D341Med (cell line): ENCODE measurements at places on chromosomes 5 and 9.

DNA sequence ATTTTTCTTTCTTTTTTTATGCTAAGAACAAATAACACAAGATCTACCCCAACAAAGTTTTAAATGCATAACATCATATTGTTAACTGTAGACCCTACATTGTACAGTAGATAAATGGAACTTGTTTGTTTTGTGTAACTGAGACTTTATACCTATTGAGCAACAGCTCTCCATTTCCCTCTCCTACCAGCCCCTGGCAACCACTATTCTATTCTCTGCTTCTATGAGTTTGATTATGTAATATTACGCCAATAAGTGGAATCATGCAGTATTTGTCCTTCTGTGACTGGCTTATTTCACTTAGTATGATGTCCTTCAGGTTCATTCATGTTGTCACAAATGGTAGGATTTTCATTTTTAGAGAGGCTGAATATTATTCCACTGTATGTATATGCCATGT is 308.2 kb upstream of the PRR16 start:
- no peak for DNase-seq

DNA sequence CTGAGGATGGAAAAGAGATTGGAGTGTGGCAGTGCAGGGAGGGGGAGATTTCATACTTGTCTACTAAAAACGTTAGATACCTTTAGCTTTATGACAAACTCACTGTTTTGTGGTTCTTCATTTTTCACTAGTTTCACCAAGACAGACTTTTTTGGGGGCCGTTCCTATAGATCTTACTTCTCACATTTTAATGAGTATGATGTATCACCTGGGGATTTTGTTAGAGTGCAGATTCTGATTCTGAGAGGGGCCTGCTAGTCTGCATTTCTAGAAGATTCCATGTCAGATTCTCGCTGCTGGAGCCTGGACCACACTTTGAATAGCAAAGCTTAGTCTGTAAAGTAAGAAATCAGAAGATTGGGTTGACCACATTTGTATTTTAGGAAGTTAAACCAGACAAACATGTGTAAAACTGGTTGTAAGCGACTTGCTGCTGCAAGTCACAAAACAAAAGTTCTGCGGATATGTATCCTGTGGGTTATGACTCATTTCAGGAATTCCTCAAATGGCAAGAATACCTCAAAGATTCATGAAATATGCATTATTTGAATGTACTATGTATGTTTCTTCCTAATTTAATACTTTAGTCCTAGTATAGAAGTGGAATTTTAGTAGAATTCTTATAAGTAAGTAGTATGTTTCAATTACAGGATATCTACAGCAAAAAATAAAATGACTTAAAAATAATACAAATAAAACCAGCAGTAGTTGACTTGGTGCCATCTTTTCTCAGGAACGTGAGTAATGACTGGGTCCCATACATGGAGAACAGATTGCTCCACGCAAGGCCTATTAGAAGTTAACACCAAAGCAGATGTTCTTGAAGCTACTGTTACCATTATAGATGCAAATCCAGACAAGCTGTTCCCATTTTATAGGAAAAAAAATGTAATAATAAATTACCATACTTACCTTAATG is 27.8 kb downstream of the NFIL3 start:
- DNase-seq: no peak

GRCh38 chr9:36768677-36769076 is 196.0 kb downstream of the MELK start:
- no peak for DNase-seq

DNA sequence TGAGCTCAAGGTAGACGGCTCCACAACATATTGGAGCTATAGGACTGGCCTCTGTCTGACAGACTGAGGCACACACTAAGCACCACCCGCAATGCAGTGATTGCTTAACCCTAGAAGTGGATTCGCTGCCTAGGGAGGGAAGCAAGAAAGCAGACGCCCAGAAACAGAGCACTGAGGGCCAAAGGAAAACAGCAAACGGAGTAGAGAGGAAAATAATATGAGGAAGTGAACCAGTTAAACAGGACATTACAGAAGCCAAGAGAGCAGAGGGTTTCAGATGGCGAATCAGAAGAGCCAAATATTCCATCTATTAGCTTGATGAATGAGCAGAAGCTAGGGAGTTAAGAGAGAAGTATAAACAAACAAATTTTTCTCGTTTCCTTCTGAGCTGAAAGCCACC is 139.2 kb upstream of the LHFPL2 start:
- DNase-seq: no peak

GRCh38 chr5:34923694-34924461 is 5.5 kb upstream of the DNAJC21 start:
- no peak for DNase-seq

DNA sequence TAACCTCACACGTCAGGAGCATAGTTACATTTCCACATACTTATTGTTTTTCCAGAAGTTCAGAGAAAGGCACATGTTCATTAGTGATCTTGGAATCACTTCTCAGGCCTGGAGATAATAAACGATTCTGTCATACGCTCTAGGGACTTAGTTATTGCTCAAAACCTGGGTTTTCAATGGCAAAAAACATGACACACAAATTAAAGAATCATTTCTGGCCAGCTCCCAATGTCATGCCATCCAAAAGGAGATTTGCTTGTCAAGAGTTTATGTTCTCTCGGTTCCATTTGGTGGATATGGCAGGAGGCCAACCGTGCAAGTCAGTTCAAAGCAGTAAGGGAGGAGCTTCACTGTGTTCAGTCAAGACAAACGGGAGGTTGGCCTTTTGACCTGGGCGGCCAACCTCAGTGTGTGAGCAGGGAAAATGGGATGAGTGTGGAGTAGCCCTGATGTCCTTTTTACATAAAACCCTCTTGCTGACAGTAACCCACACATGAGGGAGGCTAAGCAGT is 123.4 kb downstream of the NXNL2 start:
- DNase-seq: no peak

- no peak for DNase-seq
Measured at GRCh38 chr9:12796601-12797000, 21.8 kb downstream of the LURAP1L start.

- DNase-seq: no peak
Measured at GRCh38 chr5:83426855-83427254, 44.7 kb upstream of the VCAN start.

- DNase-seq: no peak
Measured at GRCh38 chr9:99075246-99075912, 29.5 kb upstream of the TGFBR1 start.

DNA sequence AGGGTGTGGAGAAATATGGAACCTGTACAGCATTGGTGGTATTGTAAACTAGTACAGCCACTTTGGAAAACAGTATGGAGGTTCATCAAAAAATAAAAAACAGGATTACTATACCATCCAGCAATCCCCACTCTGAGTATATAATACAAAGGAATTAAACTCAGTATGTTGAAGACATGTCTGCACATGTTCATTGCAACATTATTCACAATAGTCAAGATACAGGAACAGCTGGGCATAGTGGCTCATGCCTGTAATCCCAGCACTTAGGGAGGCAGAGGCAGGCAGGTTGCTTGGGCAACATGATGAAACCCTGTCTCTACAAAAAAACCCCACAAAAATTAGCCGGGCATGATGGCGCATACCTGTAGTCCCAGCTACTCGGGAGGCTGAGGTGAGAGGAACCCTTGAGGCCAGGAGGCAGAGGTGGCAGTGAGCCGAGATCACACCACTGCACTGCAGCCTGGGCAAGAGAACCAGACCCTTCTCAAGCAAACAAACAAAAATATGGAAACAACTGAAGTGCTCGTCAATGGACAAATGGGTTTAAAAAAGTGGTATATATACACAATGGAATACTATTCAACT is 63.6 kb downstream of the TMEM174 start:
- DNase-seq: no peak

GRCh38 chr5:11420969-11421368 is 483.3 kb downstream of the CTNND2 start:
- no peak for DNase-seq

DNA sequence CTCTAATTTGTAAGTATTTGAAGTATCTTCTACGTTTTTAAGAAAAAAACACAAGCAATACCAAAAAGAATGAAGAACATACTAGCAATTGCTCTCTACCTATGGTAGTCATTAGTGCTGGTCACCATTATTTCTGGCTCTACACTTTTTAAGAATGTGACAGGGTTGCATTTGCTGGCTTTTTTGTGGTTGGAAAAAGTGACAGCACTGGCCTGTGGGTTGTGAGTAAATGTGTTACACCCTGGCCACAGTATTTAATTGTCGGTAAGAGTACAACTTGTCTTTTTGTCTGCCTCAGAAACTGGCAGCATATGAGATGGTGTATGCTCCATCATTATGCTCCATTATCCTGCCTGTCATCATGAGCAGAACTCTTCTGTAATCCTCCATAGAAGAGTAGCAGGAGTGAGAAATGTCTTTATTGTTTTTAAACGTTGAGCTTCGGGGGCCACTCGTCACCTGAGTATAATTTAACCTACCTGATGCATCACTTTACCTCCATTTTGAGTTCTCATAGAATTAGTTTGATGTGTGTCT is 449.8 kb downstream of the ISL1 start:
- DNase-seq: no peak

DNA sequence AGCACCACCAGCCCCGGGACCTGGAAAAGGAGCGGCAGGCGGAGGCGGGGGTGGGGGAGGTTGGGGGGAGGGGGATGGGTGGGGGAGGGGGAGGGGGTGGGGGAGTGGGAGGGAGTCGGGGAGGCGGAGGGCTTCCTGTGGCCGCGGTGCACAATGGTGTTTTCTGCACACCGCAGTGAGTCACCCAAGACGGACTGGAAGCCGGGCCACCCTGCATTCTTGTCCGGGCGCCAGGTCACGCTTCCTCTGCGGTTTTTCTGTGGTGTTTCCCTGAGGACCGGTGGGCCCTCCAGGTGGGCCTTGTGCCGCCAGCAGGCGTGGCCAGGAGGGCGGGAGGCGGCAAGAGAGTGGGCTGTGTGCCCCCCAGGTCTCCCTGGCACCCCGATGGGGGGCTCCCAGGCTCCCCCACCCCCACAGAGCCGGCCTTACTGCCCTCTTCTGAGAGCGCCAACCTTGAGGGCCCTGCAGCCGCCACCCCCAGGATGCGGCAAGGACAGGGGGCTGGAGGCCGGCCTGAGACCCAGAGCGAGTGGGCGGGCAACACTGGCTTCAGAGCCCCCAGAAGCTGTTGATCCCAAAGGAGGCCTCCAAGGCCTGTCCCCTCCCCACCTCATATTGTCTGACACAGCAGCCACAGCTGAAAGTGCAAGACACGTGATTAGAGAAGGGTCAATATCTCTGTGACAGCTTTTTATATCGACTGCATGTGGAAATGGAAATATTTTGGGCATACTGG is 11.1 kb downstream of the EXD3 start:
- DNase-seq: no peak

DNA sequence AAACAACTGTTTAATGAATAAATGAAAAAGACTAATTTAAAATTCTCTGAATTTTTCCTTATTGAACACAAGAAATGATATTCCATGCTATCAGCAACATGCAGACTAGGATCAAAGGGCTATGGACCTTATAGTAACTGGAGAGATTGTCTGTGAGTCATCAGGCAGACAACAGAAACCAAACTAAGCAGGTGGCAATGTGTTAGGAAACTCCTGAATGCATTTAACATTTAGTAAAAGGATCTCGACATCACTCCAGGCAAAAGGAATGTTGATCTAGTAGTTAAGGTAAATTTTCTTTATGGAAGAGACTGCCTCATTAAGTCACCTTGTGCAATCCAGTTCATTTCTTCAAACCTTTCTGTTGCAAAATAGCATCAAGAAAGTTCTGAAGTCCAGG is 58.4 kb downstream of the ARL15 start:
- no peak for DNase-seq

DNA sequence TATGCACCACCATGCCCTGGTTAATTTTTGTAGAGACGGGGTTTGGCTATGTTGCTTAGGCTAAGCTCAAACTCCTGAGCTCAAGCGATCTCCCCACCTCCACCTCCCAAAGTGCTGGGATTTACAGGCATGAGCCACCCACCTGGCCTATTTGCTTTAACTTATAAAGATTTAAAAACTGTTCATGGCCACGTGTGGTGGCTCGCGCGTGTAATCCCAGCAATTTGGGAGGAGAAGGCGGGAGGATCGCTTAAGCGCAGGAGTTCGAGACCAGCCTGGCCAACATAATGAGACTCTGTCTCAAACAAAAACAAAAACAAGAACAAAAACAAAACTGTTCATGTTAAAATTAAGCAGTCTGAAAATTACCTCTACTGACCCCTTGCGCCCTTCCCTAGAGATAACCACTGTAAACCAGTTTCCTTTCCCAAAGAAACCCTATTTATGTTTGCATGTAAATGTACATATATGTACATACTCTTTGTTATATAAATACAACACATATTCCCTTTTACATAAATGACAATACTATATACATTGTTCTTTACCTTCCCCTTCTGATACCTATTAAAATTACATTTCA is 1.5 kb downstream of the AK6 start:
- DNase-seq: no peak

DNA sequence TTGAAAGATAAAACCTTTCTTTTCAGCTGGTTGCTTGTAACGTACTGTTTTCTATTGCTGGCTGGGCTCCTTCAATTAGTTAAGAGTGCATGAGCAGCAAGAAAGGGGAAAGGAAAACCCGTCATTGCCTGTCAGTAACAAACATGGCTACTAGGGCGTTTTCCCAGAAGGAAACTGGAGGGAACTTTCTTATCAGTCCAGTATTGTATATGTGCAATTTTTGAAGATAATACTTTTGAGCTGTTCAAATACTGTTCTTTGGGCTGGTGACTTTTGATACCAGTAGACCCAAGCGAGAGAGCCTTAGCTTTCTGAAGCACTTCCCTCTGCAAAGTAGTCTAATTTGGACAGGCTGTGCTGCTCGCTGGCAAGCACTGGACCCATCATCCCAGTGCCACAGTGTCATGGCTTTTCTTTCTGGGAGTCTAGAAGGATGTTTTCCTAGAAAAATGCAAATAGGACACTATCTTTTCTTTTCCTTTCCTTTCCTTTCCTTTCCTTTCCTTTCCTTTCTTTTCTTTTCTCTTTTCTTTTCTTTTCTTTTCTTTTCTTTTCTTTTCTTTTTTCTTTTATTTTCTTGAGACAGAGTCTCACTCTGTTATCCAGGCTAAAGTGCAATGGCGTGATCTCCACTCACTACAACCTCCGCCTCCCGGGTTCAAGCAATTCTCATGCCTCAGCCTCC is 149.9 kb upstream of the SMIM23 start:
- no peak for DNase-seq

GRCh38 chr5:61686491-61687257 is 354.6 kb downstream of the ZSWIM6 start:
- no peak for DNase-seq

GRCh38 chr5:38259062-38259808 is 876 bp downstream of the EGFLAM start:
- no peak for DNase-seq

DNA sequence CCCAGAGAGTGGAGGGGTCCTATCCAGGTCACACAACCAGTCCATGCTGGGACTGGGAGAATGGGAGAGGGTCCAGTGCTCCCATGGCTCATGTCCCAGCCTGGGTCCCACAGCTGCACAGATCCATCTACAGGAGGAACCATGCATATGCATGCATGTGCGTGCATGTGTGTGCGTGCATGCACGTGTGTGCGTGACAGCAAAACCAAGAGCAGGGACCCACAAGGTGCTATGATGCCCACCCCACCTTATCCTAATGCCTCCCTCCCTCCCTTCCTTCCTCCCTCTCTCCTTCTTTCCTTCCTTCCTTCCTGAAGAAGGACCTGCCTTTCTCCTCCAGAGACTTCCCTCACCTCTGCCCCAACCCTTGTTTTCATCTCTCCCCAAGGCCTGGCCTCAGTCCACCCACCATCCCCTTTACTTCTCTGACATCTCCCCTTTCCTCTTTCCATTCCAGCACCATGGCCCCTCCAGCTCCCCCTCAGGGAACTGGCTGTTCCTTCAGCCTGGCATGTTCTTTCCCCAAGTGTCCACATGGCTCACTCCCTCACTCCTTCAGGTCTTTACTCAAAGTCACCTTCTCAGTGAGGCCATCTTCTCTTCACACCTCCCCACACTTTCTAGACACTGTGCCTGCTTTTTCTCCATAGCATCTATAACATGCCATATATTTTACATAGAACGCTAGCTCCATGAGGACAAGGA is 21.8 kb downstream of the AQP7 start:
- no peak for DNase-seq
